ENCODE measurements at places on chromosomes 1 and 21.
A peak's percentile ranks its signal among the peaks of the same experiment; 100 is the strongest.

DNA sequence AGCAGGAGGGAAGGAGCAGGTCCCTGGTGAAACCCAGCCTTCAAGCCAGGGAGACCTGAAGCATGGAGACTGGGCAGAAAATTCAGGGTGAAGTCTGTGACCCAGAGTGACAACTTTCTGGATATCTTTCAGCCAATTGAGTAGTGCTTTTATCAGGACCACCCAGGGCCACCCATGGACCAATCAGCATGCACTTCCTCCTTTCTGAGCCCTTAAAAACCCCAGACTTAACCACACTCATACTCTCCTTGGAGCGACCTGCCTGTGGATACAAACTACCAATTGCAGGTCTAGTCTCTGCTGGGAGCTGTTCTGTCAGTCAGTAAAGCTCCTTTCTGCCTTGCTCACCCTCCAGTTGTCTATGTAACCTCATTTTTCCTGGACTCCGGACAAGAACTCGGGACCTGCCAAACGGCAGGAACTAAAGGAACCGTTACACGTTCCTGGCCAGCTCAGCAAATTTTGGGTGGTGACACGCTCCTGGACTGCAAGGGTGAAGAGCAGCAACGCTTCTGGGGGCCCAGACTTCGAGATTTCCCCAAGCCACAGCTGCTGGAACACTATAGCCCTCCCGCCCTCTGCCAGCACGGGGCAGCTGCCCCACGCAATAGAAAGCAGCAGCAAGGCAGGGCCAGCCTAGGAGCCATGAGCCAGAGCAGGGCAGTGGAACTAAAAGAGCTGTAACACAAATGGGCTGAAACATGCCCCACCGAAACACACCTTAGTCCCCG, 1183.4 kb downstream of the AMY1C start:
- no peak for DNase-seq

DNA sequence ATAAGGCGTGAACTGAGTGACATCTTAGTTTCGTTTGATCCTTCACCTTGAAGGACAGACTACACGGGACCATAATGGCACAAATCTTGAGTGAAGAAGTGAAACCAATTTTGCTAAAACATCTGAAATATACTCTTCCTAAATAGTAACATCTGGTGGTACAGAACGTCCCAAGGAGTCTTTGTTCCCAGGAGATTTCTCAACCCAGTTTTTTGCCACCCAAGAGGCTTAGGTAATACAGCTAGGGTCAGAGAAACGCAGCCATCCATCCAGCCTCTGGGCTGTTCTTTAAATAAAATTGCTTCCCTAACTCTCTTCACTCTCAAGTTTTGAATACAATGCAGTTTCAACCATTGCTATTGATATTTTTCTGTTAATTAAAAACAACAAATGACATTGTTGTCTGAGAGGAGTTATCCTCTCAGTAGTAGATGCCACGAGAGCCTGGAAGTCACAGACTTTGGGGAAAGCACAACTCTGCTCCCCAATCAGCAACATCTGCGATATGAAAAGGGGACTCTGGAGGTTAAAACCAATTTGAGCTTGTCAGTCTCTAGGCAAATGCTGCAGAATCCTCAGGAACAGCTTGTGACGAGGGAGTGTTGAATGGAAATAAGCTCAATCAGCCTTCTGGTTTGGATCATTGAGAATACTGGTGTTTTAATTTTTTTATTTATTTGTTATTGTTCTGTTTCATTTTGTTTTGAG, 394.3 kb upstream of the ADGRL2 start:
- no peak for DNase-seq

DNA sequence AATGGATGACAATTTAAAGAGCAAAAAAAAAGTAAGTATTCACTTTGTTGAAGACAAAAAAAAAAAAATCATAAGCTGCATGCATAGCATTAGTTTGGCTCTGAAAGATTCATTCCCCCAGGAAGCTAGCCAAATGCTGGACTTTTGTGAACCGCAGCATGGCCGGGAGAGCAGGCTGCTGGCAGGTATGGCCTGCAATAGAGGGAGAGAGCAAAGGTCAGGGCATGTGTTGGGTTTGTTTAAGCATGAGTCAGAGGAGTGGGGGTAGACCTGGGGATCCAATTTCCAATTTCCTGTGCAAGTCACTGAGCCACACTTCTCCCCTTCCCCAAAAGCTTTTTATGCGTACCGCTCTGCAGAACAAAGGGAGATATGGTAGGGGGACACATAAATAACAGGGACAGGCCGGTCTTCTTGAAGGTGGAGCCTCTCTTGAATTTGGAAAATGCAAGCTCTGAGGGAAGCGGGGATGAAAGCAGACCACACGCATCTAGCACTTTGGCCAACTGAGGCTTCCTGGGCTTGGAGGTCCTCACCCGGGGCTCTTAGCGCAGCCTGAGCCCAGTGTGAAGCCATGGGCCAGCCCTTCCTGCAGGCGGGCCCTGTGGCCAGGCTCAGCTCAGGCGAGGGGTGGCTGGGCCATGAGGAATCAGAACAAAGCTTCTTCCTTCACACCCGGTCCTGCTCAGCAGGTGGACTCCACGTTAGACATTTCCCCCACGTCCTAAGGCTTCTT, 171.1 kb downstream of the TOMM20 start:
- DNase-seq: peak; percentile 65

DNA sequence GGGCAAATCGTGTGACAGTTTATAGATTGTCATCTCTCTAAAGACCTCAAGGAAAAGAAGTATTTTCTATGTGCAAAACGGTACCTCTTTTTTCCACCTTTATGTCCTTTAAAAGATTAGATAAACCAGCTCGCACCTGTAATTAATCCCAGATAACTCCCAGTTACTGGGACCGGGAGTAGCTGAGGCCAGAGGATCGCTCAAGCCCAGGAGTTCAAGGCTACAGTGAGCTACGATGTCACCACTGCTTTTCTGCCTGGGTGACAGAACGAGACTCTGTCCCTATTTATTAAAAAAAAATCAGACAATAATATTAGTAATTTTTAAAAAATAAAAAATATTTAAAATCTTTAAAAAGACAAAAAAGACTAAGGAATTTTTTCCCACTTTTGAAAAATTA, 141.4 kb downstream of the NR5A2 start:
- DNase-seq: no peak

DNA sequence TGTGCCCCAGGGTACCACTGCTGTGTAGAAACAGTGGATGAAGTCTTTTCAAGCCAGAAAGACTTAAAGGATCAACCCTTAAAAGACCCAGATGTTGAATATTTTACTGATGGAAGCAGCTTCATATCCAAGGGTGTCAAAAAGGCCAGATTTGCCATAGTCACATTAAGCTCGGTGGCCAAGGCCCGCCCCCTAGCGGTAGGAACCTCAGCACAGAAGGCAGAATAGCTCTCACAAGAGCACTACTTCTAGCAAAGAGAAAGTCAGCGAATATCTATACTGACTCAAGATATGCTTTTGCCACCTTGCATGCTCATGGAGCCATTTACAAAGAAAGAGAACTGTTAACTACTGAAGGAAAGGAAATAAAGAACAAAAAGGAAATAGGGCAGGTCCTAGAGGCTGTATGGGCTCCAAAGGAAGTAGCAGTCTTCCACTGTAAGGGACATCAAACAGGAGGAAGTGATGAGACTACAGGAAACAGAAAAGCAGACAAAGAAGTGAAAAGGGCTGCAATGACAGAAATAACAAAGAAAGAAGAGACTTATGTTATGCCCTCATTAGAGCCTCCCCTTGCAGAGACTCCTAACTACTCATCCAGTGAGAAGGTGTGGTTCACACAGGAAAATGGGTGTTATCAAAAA, 90.5 kb downstream of the LIPI start:
- DNase-seq: peak; percentile 66

- no peak for DNase-seq
These were observed 128.1 kb upstream of the JUN start for GRCh38 chr1:58911841-58912499.

DNA sequence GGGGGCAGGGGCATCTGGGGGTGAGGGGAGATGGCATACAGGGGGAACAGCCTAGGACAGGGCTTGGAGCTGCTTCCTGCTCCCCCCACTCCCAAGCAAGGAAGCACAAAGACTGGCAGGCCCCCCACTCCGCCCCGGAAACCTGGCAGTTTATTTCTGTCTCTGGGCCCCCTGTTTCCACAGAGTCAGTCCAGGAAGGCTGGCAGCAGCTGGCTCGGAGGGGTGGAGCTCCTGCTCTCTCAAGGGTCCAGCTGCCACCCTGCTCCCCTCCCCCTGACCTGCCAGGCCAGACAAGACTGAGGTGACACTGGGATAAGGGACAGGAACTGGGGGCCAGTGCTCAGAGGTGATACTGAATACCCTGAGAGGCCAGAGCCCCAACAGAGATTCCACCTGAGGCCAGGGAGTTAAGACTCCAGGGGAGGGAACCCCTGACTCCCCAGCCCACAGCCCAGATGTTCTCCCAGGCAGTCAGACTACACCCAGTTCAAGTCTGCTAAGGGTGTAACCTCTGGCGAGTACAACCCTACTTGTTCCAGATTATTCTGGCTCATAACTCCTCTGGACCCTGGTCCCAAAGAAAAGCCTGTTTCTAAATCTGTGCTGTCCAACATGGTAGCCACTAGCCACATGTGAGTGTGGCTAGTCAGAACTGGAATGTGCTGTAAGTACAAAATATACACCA, 26.3 kb downstream of the AHDC1 start:
- no peak for DNase-seq

DNA sequence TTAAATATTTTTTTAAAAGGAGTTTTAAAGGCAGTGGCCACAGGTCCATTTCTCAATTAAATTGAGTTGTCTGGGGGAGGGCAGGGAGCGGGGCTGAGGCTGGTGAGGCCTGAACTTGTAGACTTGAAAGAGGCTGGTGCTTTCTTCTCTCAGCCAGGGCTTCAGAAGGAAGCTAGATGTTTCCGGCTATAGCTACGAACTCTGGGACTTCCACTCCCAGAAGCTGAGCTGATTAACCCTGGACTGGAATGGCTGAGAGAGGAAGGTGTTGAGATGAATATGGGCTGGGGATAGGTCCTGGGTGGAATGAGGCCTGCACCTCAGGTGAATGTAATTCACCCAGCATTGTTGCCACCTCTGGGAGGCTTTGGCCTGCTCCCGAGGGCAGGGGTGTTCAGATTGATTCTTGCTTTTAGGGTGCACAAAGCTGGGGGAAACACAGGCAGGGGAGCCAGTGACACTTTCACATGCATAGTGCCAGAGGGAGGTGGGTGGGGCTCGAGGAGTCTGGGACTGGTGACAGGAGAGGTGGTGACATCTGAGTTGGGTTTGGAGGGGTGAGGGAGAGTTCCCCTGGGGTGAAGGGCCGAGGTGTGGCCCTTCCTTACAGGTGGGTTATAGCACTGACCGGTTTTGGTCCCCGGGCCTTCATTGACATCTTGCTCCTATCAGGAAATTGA, 18.2 kb downstream of the LDLRAP1 start:
- no peak for DNase-seq

GRCh38 chr1:188281921-188282320, 1453.2 kb downstream of the PLA2G4A start:
- DNase-seq: no peak

GRCh38 chr1:196651637-196652215, at the start of gene CFH:
TSS of gene CFH (plus strand) at chr1:196652043. CDS start at chr1:196652118, 75 bp downstream.
- DNase-seq: no peak

- no peak for DNase-seq
These were observed 22.1 kb upstream of the DISP1 start for GRCh38 chr1:222792744-222793143.

DNA sequence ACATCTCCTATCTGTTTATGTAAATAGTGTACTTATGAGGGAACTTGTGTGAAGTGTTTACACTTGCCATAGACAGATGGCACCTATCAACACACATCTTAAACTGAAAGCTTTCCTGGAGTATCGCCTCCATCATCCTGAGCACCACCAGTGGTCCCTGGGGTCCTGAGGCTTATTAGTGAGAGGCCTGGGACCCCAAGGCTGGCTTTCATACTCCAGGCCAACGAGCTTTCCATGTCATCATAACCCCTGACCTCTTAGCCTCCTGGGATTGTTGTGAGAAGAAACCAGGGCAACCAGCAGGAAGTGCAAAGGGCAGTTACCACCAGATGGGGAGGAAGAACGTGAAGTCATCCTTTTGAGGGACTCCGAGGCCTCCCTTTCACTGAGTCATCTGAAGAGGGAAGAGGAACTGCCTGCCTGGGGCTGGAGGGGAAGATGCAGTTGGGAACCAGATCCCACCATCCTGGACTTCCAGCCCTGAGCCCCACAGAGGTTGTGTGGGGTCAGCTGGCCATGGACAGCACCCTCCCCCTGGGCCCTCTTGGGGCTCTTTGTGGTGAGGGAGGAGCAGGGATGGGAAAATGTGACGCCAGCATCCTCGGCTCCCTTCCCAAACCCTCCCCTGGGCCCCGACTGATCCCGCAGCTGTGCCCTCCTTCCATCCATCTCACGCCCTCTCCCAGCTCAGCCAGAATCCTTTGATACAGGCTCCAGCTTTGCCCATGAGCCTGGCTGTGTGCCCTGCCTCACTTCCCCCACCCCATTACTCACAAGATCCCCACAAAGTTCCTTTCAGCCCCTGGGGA, 5.8 kb downstream of the INKA2 start:
- peak; percentile 46 for DNase-seq

GRCh38 chr1:53408013-53408754, 51.0 kb upstream of the DMRTB1 start:
- peak; percentile 31 for DNase-seq
